ENCODE measurements at places on chromosomes 11 and 22.

DNA sequence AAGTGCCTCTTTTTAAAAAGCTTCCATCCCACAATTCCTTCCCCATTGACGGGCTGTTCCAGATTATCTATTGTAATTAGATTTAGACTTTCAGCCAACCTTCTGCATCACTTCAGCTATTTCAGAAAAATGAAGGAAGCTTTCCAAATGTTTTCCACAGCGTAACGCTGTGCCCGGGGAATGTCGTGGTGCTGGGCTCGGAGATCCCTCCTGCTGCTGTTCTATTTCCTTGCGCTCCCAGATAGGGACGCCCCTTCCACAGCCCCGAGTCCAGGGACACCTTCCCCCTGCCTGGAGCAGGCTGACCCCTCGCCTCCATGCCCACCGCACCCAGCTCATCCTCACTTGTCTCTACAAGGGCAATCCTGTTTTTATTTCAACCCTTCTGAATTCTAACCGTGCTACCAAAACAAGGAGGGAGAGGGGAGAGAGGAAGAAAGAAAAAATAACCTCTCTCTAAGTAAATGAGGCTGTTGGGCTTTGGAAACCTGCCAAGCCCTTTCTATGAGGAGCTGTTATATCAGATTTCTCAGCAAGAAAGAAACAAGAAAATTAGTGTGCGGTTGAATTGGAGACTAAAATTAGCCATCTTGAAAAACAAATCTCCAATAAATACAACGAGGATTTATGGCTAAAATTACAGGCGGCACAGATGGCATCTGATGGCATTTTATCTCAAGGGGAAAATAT is 366.9 kb downstream of the BRD1 start:
- no peak for DNase-seq

- DNase-seq: no peak
Observed at GRCh38 chr22:27752771-27753170, 48.8 kb downstream of the MN1 start.

DNA sequence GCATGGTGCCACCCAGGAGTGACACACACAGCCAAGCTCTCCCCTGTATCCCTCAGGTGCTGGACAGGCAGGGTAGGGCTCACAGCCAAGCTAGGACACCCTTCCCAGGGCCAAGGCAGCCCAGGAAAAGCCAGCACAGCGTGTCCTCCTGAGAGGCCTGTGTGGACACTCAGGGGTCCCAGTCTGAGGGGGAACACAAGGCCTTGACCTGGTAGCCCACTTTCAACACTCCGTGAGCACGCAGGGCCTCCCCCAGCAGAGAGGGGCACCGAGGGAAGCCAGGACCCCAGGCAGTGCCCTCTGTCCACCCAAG is 24.9 kb downstream of the OSBPL5 start:
- DNase-seq: no peak

- no peak for DNase-seq
Observed at GRCh38 chr22:42432818-42433217, 615 bp upstream of the NFAM1 start.

DNA sequence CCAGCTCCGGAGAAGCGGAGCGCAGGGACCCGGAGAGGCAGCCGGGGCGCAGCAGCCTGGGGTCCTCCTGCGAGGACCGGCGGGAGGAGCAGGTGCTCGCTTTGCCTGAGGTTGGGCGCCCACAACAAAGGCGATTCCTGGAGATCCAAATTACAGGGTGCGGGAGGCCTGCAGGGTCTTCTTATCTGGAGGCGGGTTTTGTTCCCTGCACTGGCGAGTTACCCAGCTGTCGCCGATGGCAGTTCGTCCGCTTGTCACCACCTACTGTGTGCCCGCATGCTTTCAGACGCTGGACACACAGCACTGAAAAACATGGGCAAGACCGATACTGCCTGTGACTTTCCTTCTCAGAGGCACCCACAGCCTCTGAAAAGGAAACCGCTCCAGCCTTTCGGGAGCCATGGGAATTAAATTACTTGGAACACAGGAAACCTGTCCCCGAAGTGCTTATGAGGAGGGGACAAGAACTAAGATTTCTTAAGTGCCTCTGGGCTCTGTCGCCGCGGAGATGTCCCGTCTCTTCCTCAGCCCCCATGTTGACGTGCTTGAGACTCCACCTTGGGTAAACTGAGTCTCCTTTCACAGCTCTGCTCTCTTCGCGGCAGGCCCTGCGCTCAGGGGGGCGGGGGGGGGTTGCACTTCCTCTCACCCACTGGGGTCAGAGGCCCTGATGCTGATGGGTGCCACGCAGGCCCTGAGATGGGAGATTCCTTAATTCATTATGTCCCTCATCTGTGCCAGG is 1.3 kb upstream of the ZFTA start:
- no peak for DNase-seq

GRCh38 chr22:20118300-20119020 is 1.4 kb upstream of the TRMT2A start:
- no peak for DNase-seq

DNA sequence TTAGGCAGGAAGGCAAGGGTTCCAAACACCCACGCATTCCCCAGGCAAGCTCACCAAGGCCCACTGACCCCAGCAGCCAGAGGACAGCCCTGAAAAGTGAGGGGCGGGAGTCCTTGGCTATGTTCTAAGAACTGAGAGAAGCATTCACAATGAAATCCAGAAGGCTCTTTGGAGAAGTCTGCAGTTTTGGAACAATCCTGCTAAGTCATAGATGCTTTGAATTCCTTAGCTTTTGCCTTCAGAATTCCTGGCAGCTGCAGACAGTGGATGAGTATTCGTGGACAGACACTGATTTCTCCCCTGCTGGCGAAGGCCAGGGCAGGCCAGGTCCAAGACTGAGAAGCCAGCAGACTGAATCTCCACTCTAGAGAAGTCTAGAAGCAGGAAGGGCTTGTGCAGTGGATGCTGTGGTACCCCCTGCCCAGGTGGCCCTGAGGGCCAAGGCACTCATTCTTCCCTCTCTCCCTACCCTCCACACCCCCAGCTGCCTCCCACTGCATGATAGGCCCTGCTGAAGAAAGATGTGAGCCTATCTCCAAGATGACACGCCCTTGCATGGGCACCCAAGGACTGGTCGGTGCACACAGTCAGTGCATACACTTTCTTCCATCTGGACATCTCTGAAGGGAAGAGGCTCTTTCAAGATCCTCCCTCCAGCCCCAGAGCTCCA is 133.2 kb upstream of the TEAD1 start:
- no peak for DNase-seq

DNA sequence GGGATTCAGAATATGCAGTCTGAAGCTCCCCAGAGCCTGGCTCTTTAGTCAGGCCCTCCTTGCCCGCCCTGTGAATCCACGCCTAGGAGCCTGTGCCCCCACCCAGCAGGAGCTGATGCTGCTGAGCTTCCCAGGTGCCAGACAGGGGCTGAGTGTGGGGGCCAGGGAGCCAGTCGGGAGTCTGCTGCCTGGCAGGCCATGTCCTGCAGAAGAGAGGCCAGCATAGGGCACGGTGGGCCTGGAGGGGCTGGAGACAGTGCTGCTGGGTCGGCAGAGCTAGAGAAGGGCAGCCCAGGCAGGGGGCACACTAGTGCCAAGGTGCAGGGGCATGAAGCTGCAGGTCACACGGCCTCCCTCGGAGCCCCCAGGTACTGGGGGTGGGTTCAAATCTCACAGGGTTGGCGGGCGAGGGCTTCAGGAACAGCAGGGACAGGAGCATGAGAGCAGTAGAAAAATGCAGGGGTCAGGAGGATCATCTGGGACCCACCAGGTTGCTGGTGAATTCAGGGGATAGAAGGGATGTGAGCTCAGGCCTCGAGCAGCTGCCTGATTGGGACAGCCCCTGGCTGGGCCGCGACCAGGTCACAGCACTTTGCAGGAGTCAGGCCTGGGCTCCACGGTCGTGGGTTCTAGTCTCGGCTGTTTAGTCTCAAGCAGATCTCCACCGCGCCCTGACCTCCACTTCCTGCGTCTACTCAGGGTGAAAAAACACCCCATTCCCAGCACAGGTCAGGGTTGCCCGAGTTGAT is 4.1 kb upstream of the SEPTIN5 start:
- no peak for DNase-seq

- DNase-seq: no peak
Observed at GRCh38 chr22:25750569-25751173, 8.7 kb downstream of the MYO18B start.

DNA sequence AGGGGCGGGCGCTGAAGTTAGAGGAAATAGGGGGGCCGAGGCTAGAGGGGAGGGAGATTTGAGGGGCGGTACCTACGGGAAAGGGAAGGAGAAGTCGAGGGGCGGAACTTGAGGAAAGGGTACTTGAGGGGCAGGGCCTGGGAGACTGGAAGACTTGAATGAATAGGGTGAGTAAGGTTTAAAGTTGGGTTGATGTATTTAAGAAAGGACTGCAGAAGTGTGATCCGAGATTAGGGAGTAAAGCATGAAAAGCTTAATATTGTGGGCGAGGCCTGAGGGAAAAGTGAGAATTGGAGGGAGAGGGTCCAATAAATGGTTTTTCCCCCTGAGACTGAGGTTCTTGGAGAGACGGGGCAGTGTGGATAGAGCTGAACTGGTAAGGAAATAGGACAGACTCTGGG is 723 bp downstream of the HSCB start:
- DNase-seq: no peak

DNA sequence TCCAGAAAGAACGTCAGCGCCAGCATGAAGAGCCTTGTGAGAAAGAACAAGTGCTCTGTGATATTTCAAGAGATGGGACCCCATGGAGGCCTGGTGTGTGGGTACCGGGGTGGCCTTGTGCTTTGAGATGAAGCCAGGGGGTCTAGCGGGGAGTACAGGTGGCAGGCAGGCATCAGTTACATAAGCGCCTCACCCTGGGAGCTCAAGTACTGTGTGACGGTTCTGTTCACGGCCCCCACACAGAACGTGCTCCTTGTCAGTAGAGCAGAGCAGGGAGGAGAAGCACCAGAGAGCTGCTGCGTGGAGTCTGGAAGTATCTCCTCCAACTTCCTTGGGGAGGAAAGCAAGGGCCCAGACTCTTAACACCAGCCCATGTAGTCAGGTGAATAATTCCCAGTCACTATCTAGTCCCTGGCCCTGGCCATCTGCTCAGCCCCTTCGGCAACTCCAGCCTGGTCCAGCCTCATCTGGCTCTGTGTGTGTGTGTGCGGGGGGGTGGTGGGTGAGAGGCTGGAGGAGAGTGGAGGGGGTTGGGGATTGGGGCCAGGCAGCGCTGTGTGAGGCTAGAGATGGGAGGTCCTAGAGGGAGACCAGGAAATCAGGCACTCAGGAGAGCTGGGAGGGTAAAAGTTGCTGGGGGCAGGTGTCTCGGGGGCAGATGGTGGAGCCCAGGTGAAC is 32.4 kb downstream of the MCM5 start:
- DNase-seq: no peak

DNA sequence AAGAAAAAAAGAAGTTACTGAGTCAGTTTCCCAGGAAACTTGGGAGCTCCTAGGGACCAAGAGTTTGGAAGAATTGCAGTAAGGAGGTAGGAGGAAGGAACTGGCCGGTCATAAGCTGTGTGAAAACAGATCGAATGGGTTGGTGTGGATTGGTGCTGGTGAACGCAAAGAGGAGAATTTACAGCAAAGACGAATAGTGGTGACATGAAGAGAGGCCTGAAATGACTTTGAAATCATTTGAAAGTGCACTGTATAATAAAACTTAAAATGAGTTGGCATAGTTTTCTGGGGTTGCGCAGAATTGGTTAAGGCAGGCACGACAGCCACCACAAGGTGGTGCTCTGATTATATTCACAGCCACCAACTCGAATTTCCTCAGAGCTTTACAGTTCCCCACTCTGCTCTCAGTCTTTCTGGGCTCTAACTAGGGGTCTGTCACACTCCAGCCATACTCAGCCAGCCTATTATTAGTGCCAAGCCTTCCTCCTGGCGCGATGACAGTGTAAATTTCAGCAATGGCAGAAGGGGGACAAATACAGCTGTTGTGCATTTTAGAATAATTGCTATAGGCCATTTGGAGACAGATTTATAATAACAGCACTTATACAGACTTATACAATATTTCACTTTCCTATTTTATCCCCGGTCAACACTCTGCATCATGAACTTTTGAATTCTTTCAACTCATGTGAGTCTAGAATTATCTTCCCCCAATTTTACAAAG is 8.3 kb upstream of the HTR3B start:
- DNase-seq: peak; percentile 6

GRCh38 chr11:75238595-75239440 is 1.8 kb upstream of the TPBGL start:
- no peak for DNase-seq

GRCh38 chr11:128508770-128509510 is 78.4 kb downstream of the ETS1 start:
- no peak for DNase-seq

All from stimulated activated CD4-positive, alpha-beta T cell treated with anti-CD3 and anti-CD28 coated beads, Interleukin-1b, Interleukin-23, amount 100 ng/mL, for 48 hours (primary cell).